ENCODE measurements at places on chromosomes 7 and 10.

DNA sequence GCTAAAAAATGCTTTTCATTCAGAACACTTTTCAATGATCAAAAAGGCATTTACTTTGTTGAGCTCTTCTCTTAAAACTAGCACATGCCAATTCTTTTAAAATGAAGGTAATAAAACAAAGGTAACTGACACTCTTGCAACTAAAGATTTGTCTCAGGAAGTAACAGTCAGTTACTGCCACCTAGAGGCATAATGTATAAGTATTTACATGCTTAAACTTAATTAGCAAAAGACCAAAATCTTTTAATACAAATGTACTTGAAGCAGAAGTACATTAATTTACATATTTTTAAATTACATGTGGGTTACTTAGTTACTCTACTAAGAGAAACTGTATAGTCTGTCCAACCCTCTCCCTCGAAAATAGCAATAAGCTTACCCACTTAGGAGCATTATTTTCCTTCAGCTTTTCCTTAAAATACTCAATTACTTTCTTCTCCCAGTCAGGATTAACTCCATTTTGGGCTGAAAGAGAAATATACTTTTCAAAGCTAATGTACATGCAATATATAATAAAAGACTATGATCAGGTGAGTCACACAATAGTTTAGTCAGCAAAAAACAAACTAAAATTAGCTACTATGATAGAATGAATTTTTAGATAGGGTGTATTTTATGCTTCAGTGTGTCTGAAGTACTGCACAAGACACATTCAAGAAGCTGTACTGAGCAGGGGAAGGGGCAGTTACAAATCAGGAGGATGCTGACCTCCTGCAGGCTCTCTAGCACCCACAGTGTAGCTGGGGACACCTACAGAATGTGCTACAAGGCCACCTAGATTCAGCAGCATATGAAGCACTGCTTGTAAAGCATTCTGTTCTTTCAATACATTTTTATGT lies 13.0 kb downstream of the MCMBP start:
- peak; percentile 28 for DNase-seq

DNA sequence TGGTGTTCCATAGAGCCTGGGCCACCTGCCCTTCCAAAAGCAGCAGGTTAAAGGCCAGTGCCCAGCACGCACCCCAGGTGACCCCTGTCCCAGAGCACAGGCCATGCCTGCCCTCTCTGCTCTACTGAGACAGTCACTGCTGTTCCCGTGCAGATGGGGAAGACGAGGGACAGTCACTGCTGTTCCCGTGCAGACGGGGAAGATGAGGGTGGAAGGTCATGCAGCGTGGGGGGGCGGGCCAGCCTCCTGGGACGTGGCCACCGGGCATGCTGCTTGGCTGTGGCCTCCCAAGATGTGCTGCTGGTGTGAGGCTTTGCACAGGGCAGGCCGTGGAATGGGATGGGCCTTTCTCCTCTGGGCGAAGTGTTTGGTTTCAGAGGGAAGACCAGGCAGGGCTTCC lies 18.4 kb downstream of the LRRC27 start:
- DNase-seq = no peak

GRCh38 chr7:107386548-107387102 lies 83.2 kb upstream of the GPR22 start:
- DNase-seq = no peak

GRCh38 chr7:113004726-113005454 lies 81.7 kb downstream of the GPR85 start:
- no peak for DNase-seq

- DNase-seq = no peak
These were observed 6.4 kb downstream of the FAM149B1 start for GRCh38 chr10:73174148-73174925.

GRCh38 chr7:139893461-139893860 lies 64.4 kb downstream of the TBXAS1 start:
- no peak for DNase-seq

- no peak for DNase-seq
These were observed 92.0 kb upstream of the AHR start for GRCh38 chr7:17206349-17206905.

- no peak for DNase-seq
These were observed 15.5 kb downstream of the CHST3 start for GRCh38 chr10:71979692-71980062.

DNA sequence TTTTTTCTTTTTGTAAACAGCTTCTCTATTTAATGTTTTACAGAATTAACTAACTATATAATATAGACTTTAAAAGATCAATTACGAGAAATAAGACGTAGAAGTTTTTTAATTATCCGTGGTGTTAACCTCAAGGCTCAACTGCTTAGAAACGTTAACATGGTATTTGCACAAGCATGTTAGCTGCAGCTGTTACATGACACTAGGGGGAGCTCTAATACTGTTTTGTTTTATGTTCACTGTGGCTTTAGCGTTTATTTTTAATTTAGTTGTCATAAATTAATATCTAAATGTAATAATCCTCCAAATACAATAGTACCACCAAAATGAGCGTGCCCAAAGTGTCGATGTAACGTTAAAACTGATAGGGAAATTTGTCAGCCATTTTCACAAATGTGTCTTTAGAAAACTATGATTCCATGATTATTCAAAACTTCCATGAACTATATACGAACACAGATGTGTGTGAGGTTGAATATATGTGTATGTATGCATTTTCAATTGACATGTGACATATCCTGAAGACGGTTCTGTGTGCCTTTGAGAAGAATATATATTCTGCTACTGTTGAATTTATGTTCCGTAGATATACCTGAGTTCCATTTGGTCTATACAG lies 828.8 kb upstream of the MBL2 start:
- DNase-seq = no peak

- no peak for DNase-seq
These were observed 55.8 kb downstream of the TSPAN15 start for GRCh38 chr10:69506834-69507713.

- no peak for DNase-seq
These were observed 202.8 kb upstream of the DKK1 start for GRCh38 chr10:52111101-52111891.

- DNase-seq = no peak
These were observed 2.8 kb downstream of the EFCAB10 start for GRCh38 chr7:105578496-105578895.

DNA sequence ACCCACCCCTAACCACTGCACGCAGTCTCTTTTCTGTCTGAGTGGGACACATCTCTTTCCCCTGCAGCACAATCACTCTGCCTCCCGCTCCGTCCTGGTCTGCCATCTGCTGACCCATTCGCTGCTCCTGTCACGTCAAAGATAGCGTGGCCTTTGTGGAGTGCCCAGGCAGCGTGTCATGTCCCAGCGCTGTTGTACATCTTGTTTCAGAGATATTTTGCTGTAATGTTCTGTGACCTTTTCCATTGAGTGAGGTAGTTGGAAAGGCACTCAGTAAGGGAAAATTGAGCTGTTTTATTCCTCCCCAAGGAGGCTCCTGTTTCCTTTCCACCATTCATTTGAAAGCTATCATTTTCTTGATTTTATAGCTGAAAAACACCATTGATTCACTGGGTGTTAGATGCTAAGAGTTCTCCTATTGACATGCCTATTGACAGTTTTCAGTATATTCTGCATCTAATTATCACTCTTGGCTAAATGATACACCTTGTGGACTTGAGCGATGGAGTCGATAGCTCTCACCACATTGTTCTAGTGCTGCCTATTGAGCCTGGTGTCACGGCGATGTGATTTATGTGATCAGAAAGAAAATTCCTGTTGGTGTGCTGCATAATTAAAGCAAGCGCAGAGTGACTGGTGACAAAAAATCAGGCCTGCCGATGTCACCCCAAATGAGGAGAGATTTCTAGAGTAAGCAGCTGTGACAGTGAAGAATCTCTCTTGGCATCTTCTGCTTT lies 372.6 kb downstream of the LRMDA start:
- DNase-seq = no peak

GRCh38 chr10:52918714-52919305 lies 146.2 kb upstream of the MBL2 start:
- no peak for DNase-seq

GRCh38 chr7:44998153-44998871 lies 1.7 kb upstream of the CCM2 start:
- DNase-seq = no peak

- DNase-seq = no peak
These were observed at the start of gene LIPJ for GRCh38 chr10:88586462-88586861. Gene LIPJ (plus strand): TSS chr10:88586762. CDS start chr10:88590688, 3,926 bp downstream.

DNA sequence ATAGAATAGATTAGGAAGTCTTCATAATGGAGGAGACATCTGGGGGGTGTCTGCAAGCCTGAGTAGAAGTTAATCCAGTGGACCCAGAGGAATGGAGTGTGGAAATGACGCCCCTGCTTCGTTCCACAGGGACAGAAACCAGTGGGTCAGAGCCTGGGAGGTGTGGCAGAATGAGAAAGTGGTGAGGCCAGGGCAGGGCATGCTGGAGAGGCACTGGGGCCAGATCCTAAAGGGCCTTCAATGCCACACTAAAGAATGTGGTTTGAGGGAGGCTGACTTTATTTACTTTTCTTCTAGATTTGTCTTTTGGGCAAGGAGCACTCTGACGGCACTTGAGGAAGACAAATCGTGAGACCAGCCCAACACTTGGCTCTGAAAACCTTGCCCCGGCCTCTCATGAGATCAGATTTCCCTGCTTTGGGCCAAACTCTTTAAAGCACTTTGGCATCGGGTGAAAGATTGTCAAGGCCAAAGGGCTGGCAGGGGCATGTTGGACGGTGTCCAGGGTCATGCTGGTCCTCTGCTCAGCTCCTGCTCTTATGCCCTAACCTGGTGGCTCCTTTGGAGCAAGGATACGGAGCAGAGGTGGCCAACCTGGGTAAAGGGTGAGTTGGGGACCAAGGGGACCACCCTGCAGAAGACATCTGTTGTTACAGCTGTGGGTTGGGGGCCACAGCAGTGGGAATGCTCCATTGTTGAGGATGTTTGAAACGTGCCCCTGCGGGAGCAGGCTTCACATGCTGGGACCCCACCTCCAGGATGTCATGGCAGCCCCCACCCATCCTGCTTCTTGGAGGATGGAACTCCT lies 157.0 kb upstream of the ZMIZ1 start:
- no peak for DNase-seq

GRCh38 chr7:123537026-123537642 lies 2.7 kb upstream of the IQUB start:
- DNase-seq = no peak

DNA sequence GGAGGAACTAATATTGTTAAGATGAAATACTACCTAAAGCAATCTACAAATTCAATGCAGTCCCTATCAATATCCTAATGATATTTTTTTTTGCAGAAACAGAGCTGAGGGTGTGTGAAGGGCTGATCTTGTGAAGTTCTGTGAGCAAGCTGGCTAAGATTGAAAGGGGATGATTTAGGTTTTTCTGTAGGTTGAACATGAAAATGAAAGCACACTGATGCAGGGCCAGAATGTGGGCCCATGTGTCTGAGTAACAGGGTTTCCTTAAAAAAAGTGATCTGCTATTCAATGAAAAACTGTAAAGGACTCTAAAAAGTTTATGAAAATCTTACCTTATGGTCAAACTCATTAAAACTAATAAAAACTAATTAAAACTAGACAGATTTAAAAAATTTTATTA lies 47.4 kb downstream of the GRB10 start:
- no peak for DNase-seq

DNA sequence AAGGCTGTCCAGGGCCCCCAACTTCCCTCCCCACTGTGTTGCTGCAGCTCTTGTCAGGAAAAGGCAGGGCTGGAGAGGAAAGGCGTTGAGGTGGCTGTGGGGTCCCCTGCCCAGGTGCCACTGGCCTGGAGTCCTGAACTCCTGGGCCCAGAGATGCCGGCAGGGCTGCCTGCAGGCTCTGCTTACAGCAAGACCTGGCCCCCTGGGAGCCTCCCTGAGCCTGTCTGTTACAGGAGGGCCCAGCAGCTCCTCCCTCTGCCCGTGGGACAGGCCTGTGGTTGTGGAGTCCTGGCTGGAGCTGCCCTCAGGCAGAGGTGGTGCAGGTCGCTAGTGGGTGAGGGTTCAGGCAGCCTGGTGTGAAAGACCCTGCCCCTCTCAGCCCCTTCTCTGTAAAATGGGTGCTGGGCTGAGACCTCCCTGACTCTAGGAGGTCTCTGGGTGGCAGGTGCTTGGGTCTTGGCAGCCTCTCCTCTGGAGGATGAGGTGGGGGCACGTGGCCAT lies 9.9 kb downstream of the ANTXRL start:
- no peak for DNase-seq

GRCh38 chr7:2821842-2822507 lies 22.1 kb downstream of the GNA12 start:
- no peak for DNase-seq

- no peak for DNase-seq
These were observed 78.9 kb upstream of the PRLHR start for GRCh38 chr10:118674226-118674919.

DNA sequence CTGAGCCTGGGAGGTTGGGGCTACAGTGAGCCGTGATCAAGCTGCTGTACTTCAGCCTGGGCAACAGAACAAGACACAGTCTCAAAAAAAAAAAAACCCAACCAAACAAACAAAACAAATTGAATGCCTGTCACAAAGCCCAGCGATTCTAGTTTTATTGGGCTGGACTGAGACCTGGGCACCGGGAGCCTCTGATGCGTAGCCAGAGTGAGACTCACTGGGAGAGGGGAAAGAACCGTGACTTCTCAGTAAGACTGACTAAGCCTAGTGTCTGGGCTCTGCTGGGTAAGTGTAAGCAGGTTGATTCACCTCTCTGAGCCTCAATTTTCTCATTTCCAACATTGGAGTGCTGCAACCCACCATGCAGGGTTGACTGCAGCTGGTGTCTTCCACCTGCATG lies 10.1 kb upstream of the LEP start:
- no peak for DNase-seq

- no peak for DNase-seq
These were observed 122.7 kb upstream of the ADCY1 start for GRCh38 chr7:45451342-45452035.

- DNase-seq = no peak
These were observed 74.8 kb downstream of the GRID1 start for GRCh38 chr10:86291616-86292340.
